Hepatic stellate cell (primary cell): ENCODE measurements at places on chromosomes 2 and 18.
A peak's percentile ranks its signal among the peaks of the same experiment; 100 is the strongest.

GRCh38 chr2:133314795-133315194 is 253.5 kb downstream of the NCKAP5 start:
- no peak for DNase-seq

- no peak for DNase-seq
These were observed 6.6 kb downstream of the GALNT1 start for GRCh38 chr18:35588122-35588521.

DNA sequence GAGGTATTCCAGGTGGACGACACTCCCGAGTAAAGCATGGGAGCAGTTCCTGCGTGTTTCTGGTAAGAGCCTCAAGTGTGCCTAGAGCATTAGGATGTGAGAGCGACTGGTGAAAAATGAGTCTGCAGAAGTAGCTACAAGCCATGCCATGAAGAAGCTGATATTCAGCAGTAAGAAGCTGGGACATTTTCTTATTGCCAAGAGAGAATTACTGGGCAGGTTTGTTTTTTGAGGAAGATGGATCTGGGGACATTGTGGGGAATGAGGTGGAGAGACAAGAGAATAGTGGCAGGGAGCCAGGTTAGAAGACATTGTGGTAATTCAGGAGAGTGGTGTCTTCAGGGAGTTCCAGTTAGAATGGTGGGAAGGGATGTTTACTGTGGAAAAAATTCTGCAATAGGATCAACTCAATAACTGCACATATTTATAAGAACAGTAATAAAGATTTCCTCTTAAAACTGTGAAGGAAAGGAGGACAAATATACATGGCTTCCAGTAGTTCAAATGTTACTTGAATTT is 38.2 kb downstream of the CRIM1 start:
- DNase-seq, result no peak

DNA sequence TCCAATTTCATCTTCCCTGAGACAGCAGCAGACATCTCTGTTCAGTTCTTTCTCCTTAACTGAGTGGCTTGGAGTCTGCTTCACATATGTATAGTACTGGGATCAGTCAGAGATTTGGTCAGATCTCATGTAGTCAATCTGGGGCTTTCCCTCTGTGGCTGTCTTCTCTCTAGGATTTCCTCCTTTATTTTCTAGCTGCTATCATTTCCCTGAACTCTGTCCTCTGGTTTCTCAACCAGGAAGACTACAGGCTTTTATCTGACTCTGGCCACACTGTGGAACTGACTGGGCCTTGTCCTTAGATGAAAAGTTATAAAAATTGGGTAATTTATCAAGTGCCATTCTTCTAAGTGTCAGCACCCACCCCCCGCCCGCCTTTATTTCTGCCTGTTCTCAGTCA is 121.0 kb downstream of the RAPGEF4 start:
- no peak for DNase-seq

DNA sequence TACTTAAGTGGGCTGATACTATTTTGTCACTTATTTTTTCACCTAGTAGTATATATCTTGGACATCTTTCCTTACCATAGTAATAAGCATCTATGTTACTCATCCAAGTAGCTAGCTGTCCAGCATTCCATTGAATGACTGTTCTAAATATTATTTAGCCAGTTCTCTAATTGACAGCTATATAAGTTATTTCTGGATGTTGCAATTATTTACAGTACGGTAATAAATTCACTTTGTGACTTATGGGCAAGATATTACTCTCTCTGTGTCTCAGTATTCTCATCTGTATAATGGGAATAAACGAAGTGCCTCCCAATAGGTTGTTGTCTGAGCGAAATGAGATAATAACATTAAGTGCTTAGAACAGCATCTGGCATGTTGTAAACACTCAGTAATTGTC is 46.6 kb upstream of the AGAP1 start:
- DNase-seq, result no peak

GRCh38 chr2:4844881-4845280 is 847.3 kb upstream of the SOX11 start:
- no peak for DNase-seq

- DNase-seq, result no peak
These were observed 6.2 kb upstream of the SATB2 start for GRCh38 chr2:199463708-199464605.

GRCh38 chr2:164981217-164981990 is 26.1 kb upstream of the SLC38A11 start:
- no peak for DNase-seq

- DNase-seq, result no peak
These were observed 79.6 kb downstream of the PXDN start for GRCh38 chr2:1664698-1665097.

DNA sequence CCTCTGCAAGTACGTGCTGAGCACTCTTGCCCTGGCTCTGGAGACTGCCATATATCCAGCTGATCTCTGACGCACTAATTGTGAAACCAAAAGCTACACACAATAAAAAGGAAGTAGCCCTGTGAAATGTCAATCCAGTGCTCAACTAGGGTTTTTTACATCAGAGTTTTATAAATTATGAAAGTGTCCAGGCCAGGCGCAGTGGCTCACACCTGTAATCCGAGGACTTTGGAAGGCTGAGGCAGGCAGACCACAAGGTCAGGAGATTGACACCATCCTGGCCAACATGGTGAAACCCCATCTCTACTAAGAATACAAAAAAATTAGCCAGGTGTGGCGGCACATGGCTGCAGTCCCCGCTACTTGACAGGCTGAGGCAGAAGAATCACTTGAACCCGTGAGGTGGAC is 24.5 kb upstream of the PEX13 start:
- no peak for DNase-seq

GRCh38 chr18:79726721-79727120 is 47.1 kb downstream of the CTDP1 start:
- DNase-seq, result no peak

GRCh38 chr2:19351499-19351898 is 6.9 kb downstream of the OSR1 start:
- DNase-seq, result no peak

DNA sequence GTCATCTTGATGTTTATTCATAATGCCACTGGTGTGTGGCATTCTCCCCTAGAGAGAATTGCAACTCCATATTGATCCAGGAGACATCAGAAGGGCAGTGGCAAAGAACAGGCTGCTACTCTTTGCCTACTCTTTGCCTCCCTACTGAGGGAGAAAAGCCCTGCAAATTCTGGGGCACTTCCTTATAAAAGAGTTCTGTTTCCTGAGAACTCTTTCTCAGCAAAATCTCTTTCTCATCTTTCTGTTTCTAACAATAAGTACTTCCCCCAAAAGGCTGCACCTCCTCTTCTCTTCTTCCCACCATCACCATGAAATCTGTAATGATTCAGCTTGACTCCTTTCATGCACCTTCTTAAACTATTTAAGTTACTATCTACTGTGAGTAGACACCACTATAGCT is 270.3 kb downstream of the MREG start:
- DNase-seq, result no peak

DNA sequence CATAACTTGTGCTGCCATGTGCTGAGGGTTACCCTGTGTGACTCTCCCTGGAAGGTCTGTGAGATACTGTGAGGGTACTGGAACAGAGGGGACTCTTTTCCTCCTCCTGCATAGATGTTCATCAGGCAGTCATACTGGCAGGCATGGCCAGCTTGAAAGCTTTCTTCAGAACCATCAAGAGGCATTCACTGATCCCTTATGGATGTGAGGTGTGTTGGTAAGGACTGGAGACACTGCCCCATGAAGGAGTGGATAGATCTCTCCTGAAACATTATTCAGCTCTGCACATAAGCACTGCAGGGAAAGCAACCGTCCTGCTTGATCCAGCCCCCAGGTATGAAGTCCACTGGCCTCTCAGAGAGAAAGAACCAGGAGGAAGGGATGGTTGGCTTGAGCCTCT is 176.6 kb upstream of the ARL4C start:
- no peak for DNase-seq

DNA sequence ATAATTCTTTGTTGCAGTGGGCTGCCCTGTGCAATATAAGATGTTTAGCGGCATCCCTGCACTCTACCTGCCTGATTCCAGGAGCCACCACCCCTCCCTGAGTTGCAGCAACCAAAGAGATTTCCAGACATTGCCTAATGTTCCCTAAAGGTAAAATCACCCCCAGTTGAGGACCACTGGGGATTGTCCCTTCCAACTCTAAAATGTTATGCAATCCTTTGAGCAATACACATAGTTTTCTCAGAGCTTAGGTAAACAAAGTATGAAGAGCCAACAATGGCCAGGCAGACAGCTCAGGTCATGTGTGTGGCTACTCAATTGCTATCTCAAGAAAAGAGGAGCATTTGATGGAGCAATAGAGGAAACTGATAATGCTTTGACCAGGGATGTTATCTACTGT is 87.0 kb downstream of the XDH start:
- DNase-seq, result no peak

GRCh38 chr18:26008096-26008495 is 82.3 kb downstream of the SS18 start:
- DNase-seq, result no peak

DNA sequence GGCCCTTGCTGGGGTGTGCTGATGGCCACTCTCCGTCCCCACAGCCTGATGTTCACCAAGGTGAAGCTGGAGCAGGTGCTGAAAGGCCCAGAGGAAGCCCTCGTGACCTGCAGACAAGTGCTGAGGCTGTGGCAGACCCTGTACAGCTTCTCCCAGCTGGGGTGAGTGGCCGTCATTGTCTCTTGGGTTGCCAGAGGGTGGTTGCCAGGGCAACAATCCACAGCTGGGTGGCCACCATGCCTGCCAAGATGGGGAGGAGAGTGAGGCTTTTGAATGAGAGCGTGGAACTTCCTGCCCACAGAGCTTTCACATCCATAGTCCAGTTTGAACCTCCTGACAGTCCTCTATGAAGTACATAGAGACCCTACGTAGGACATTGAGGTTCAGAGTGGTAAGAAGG is 108.8 kb downstream of the STPG4 start:
- no peak for DNase-seq

- DNase-seq, result no peak
These were observed 18.1 kb upstream of the DNAH7 start for GRCh38 chr2:196086517-196087368.

- no peak for DNase-seq
These were observed 79.5 kb upstream of the CTDP1 start for GRCh38 chr18:79600141-79600540.

GRCh38 chr18:48375150-48375800 is 33.9 kb downstream of the ZBTB7C start:
- no peak for DNase-seq

DNA sequence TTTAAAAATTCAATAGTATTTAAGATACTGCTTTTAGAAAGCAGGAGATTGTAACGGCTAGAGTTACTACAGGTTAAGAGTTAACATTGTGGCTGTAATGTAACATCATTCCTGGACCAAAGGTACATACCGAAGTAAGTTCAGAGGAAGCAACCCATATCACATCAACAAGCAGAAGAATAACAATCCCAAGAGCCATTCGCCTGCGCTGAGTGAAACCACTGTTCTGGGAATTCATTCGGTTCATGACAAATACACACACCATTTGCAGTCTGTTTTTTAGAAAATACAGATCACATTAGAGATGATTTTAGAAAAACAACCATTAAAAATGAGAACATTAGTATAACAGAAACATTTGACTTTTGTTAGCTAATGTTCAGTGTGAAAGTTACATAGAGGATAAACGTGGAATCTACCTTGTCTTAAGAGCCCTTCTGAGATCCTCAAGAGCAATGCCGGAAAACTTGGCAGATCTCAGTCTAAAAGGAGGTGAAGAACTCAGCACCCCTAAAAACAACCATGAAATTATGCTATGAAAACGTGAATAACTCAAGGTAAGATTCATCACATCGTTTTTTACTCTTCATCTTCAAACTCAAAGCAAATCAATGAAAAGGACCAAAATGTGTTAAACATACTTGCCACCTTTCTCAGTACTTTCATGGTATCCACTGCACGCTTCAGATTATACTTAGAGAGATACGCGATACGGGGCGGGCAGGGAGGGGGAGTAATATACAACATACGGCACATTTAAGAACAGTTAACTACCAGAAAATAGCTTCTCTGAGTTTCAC is 1.2 kb downstream of the SLC35F5 start:
- peak; percentile 17 for DNase-seq

- no peak for DNase-seq
These were observed 50.0 kb downstream of the KCNG2 start for GRCh38 chr18:79847606-79848293.

DNA sequence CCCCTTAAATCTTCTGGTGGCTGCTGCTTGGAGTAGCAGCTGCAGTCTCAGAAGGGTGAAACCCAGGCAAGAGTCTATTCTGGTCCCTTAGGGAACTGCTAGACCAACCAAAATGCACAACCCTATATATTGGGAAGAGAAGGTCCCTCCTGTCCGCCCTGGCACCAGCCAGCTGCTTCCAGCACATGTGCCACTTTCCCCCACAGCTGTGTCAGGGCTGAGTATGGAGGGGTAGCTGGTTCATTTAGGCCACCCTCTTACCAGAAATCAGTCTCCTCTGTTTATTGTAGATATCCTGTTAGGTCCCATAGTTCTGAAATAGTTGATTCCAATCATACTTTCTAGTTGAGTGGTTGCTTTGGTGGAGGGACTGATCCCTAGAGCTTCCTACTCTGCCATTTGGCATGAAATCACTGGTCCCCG is 68.9 kb downstream of the BIRC6 start:
- DNase-seq, result peak; percentile 61

DNA sequence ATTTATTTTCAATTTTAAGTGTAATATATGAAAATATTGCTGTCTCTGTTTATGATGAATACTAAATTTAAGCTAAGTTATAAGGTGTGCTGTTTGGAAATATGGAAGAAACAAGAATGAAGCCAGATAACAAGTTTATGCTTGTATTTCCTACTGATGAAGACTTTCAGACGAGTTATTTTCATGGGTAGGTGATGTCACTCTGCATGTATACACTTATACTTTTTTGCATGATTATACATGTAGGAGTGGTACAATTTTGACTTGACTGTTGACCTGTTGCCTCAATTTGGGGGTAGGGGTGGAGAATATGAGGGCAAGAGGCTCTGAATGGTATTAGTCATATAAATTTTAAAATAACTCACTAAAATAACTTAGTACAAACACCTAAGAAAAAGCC is 133.7 kb downstream of the HAUS1 start:
- no peak for DNase-seq

GRCh38 chr2:98464772-98465310 is 20.2 kb downstream of the INPP4A start:
- no peak for DNase-seq

DNA sequence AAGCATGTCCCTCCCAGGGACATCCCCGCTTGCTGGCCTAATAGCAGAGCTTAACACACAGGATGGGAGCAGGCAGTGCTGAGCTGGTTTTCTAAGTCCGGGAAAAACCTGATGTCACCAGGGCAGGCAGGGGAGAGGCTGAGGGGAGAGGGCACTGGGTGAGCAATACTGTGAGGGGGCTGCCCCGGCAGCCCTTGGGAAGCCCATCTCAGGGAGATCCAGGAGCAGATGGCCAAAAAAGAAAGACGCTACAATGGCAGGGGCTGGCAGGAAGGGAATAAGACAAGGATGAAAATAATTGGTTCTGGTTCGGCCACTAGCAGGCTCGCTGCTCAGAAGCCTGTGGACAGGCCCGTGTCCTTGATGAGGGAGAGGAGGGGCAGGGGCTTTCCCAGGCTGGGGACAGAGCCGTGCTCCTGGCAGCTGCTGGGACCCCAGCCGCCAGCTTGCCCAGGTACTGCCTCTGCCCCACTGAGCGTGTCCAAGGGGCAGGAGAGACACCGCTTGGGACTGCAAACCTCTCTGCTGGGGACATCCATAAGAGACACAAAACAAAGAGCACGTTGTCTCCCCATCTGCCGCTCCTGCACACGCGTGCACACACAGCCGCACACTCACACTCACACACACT is 30.2 kb downstream of the SMAD7 start:
- no peak for DNase-seq
